ENCODE measurements at places on chromosomes 11 and 22.

DNA sequence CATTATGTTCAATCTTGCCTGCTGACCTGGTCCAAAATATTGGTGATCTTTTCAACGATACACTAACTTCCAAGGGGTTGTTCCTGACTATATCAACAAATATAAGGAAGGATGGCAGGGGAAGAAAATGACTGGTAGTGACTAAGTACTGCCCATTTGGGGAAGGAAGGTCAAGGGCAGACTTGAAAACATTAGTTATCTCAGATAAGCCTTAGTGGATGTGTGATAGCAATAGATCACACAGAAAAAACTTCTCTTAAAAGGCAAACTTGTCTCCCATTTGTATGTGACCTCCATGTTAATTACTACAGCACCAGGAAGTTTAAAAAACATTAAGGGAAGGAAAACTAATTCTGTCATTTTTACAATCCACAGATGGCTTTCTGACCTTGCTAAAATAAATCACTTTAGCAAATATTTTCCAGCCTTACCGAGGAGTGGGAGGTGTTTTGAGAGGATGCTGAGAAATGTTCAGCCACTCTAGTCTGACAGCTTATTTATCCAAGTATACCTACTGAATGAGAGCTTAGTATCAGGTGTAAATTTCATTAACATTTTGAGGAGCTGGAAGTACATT, 88.2 kb upstream of the DDI1 start:
- DNase-seq, result no peak

DNA sequence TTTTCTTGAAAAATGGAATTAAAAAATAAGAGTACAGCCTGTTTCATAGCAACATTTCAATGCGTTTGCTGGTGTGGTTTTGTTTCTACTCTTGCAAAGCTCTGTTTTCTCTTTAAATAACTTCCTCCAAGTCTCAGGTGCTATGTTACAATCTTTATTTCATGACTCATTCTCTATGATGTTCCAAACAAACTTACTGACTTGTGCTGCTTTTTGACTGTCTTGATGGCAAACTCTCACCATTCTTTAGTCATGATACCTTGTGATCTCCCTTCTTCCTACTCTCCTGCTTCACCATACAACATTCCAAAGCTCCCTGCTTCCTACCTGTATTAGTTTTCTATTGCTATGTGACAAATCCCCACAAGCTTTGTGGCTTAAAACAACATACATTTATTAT, 166.1 kb downstream of the C11orf91 start:
- DNase-seq, result no peak

DNA sequence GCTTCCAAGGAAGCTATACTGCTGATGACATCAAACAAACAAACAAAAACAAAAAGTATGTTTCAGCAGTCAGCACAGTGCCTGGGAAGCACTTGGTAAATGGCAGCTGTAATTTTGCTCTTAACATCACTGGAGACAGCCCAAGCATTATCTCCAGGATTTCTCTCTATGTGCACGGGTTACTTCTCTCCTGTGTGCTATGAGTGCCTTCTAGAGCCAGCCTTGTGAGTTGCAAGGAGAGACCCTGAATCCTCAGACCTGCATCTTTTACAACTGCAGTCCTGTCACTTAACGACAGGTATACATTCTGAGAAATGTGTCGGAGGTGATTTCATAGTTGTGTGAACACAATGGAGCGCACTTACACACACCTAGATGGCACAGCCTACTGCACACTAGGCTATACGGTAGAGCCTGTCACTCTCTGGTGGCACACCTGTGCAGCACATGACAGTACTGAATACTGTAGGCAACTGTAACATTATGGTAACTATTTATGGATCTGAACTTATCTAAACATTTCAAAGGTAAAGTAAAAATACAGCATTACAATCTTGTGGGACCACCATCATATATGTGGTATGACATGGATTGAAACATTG, 662.5 kb upstream of the B3GAT1 start:
- DNase-seq, result no peak

DNA sequence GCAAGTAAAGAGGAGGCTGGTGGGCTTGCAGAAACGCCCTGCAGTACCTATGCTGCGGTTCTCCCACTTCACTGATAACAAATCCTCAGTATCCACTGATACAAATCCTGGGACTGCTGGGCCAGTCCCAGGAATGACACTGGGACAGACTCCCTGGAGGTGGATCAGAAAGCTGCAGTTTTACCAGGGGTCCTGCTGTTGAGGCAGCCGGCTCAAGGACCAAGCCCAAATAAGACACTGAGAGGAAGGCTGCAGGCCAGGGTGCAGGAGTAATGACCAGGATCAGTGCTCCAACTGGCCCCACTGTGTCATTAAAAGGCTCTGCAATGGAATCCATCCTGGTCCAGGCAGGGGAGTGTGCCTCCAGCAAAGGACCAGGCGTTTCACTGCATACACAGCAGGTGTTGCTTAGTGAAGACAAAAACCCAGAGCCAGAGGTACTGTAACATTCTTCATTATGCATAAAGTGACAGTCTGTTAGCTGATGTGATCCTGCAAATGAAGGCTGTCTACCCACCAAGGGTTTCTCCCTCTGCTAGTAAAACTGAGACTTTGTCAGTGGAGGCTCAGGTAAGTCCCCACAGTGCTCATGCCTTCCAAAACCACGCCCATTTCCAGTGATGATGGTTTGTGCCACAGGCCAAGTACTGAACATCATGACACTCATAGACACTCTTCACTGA, 1.4 kb upstream of the C22orf39 start:
- no peak for DNase-seq

- no peak for DNase-seq
Measured at GRCh38 chr11:75816561-75817239, 1.7 kb downstream of the UVRAG start.

- no peak for DNase-seq
Measured at GRCh38 chr11:13140028-13140870, 131.1 kb downstream of the RASSF10 start.

DNA sequence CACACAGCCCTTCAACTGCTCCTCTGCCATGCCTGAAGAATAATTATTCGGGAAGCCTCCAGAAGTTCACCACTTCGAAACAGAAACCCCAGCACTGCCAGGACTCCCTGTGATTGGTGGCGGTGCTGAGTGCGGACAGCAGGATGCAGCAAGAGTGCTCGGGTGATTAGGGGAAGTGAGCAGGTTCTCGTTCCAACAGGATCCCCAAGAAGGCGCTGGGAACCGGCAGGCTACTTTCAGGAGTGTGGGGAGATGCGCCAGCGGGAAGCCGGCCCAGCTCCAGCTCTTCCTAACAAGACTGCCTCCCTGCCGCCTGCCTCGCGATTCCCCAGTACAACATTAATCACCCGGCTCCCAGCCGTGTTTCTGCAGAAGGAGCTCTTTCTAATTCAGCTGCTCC, 630.2 kb downstream of the BRD1 start:
- no peak for DNase-seq

DNA sequence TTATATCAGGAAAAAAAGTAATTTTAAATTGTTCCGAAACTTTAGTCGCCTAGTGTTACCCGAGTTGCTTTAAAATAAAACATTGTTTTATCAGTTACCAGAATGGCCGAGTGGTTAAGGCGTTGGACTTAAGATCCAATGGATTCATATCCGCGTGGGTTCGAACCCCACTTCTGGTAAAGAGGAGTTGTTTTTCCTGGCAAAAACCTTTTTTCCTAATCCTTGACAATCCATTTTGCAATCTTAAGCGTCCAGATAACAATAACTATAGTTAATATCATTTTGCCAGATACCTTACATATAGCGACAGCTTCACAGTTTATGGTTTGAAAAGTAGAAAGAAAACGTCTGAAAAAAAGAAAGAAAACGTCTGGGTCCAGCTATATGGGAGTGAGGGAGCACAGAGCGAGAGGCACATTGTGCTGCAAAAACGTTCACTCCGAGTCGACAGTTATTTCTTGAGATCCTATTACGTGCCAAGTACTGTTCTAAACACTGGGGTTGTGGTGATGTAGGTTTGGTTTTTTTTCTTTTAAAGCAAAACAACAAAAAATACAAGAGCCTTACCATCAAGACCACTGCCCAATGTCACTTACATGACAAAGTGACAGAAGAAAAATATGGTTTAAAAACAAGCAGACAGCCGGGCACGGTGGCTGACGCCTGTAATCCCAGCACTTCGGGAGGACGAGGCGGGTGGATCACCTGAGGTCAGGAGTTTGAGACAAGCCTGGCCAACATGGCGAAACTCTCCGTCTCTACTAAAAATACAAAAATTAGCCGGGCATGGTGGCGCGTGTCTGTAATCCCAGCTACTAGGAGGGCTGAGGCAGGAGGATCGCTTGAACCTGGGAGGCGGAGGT, 40.6 kb downstream of the OR4D9 start:
- DNase-seq, result no peak

DNA sequence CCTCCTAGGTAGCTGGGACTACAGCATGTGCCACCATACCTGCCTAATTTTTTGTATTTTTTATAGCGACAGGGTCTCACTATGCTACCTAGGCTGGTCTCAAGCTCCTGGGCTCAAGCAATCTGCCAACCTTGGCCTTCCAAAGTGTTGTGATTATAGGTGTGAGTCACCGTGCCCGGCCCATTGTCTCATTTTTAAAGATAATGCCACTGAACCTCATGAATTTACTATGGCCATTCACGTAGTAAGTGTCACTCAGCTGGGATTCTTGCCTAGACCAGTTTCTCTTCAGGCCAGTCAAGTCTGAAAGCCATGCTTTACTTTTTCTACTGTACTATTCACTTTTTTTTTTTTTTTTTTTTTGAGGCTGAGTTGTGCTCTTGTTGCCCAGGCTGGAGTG, 22.4 kb downstream of the DEPDC5 start:
- DNase-seq, result no peak

DNA sequence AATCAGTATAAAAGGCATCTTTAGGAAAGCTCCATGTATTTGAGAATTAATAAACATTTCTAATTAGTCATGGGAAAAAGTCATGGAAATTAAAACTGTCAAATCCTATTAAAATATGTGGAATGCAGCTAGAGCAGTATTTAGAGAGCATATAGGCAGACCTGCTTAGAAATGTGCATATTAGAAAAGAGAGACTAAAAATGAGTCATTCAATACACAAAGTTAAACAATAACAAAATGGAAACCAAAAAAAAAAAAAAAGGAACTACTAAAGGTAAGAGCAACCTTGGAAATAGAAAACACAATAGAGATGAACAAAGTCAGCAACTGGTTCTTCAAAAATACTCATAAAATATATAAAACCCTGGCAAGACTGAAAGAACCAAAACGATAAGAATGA, 59.7 kb upstream of the RASSF10 start:
- no peak for DNase-seq

- DNase-seq, result no peak
Measured at GRCh38 chr11:94788396-94788795, 20.2 kb downstream of the AMOTL1 start.

- no peak for DNase-seq
Measured at GRCh38 chr11:134025082-134025429, 43.8 kb upstream of the JAM3 start.

- no peak for DNase-seq
Measured at GRCh38 chr11:68052137-68052873, 13.5 kb downstream of the TCIRG1 start.

DNA sequence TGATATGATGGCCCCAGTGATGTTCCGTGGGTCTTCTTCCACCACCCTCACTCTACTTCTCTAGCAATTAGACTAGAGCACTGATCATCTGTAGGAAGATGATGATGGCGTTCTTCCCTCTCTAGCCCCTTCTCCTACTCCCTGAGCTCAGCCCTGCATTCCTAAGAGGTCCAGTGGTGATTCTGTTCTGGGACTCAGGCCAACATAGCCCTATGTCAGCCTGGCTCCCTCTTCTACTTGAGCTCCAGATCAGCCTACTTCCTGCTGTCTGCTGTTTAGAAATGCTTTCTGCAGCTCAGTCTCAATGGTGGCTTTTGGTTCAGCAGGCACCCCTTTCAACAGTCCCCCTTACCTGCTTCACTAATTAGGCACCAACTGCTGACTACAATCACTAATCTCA, 86.1 kb upstream of the ZBED5 start:
- DNase-seq, result no peak

- no peak for DNase-seq
Measured at GRCh38 chr11:20061776-20062175, 98.5 kb downstream of the DBX1 start.

GRCh38 chr11:119754656-119755355, 25.8 kb upstream of the NECTIN1 start:
- DNase-seq, result no peak

- DNase-seq, result no peak
Measured at GRCh38 chr11:62338218-62338617, 970 bp downstream of the ASRGL1 start.

DNA sequence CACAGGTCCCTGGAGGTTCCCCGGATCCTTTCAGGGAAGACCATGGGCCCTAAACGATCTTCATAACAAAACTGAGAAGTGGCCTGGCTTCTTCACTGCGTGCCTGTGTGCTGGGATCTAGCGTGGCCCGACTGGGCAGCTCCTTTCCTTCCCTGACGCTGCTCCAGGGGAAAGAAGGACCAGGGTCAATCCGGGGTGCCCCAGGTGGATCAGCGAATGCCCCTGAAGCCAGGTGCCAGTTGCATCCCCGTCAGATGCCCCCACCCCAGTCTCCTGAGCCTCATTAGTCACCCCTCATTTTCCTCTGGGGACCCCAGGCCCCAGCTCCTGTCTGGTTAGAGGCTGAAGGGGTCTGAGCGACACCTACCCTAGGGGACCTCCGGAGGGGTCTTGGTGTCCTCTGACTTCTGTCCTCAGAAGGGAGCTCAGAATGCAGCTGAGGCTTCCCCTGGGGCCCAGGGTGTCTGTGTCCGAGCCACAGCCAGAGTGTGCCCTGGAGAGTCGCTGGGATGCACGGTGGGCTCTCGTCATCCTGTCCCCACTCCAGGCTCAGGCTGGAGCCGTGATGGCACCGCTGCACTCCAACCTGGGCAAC, 18.7 kb upstream of the MUC6 start:
- no peak for DNase-seq

- DNase-seq, result no peak
Measured at GRCh38 chr11:78371221-78371891, 46.3 kb downstream of the GAB2 start.

- no peak for DNase-seq
Measured at GRCh38 chr11:60193687-60194433, 11.0 kb upstream of the MS4A6A start.

- DNase-seq, result no peak
Measured at GRCh38 chr11:67300756-67301312, 2.5 kb upstream of the SSH3 start.

DNA sequence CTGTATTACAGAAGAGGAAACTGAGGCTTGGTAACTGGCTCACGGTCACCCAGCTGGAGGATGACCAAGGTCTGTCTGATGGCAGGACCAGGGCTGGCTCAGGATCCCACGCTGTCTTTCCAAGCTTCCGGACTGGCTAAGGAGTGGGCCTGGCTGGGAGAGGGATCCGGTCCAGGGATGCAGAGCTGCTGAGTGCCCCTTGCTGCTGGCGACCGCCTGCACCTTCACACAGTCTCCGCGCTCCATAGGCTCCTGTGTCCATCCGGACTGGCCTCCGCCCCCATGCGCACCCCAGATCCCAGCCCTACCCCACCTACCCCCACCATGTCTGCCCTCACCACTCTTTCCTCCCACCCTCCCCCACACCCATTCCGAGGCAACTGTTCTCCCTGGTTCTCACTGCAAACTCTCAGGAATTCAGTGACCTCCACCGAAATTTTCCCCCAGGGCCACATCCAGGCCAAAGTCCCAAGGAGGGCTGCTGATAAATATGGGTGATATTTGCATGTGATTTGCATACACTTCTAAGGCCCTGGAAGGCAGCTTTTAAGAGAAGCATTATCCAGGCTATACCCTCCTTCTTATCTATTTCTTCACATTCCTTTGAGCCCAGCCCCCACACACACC, 48.5 kb upstream of the SLC35C1 start:
- DNase-seq, result no peak

- DNase-seq, result no peak
Measured at GRCh38 chr11:79431535-79431934, 9.3 kb downstream of the TENM4 start.

GRCh38 chr22:45064313-45065278, 54.8 kb upstream of the PHF21B start:
- no peak for DNase-seq
